ENCODE measurements at places on chromosomes 6 and 20. TPM values are rescaled to one million over a fixed set of nuclear protein-coding genes. Genes with fewer than 3 reads are reported as not detected.

GLP1R gene
- 0.88 TPM for total RNA-seq

UCKL1 gene
- 44.6 TPM for total RNA-seq

NRSN1 gene
- total RNA-seq = 12.5 TPM

UNC93A gene
- not detected for total RNA-seq

EXOC2 gene
- total RNA-seq = 54.6 TPM

IL17F gene
- total RNA-seq = not detected

IL20RA gene
- 2.3 TPM for total RNA-seq

RRAGD gene
- total RNA-seq = 33.8 TPM

MPIG6B gene
- total RNA-seq = 0.55 TPM

HLA-G gene
- total RNA-seq = not detected

VSX1 gene
- total RNA-seq = 131 TPM

CDH22 gene
- total RNA-seq = 0.93 TPM

PPP1R3G gene
- total RNA-seq = 2.8 TPM

KIF13A gene
- 68.6 TPM for total RNA-seq

VSTM2L gene
- total RNA-seq = 25.0 TPM

MYCT1 gene
- total RNA-seq = 21.2 TPM

COL12A1 gene
- total RNA-seq = 482 TPM

SMPDL3A gene
- total RNA-seq = 22.2 TPM
